ENCODE measurements at places on chromosomes 3 and 15. TPM values are rescaled to one million over a fixed set of nuclear protein-coding genes. Genes with fewer than 3 reads are reported as not detected.

Gene TMCO5A
- total RNA-seq, result 129 TPM

Gene MCF2L2
- total RNA-seq, result 24.2 TPM

Gene SHISA5
- 146 TPM for total RNA-seq

Gene ATOSA
- total RNA-seq, result 129 TPM

Gene HMG20A
- 76.9 TPM for total RNA-seq

Gene ZNF621
- total RNA-seq, result 19.0 TPM

Gene MESP2
- 2.9 TPM for total RNA-seq

Gene BHLHE40
- 28.7 TPM for total RNA-seq

Gene ISLR2
- 17.7 TPM for total RNA-seq

Gene SIDT1
- total RNA-seq, result 8.6 TPM

Gene MEX3B
- 109 TPM for total RNA-seq

Gene IQCF5
- total RNA-seq, result 114 TPM

Gene ATP13A5
- total RNA-seq, result 0.16 TPM

Gene LDHAL6B
- total RNA-seq, result 22.6 TPM

Gene TGM4
- 0.68 TPM for total RNA-seq

Gene SCAMP5
- total RNA-seq, result 25.3 TPM

Gene PPP1R14D
- 0.55 TPM for total RNA-seq

Gene ST3GAL6
- 3.7 TPM for total RNA-seq

Gene THBS1
- 20.7 TPM for total RNA-seq
